Suppressor macrophage treated with lipopolysaccharide for 4 hours (primary cell): ENCODE measurements at places on chromosomes 11 and 22.
A peak's percentile ranks its signal among the peaks of the same experiment; 100 is the strongest.

- DNase-seq = peak; percentile 68
Observed at GRCh38 chr11:123430721-123431497, 840 bp downstream of the GRAMD1B start.

DNA sequence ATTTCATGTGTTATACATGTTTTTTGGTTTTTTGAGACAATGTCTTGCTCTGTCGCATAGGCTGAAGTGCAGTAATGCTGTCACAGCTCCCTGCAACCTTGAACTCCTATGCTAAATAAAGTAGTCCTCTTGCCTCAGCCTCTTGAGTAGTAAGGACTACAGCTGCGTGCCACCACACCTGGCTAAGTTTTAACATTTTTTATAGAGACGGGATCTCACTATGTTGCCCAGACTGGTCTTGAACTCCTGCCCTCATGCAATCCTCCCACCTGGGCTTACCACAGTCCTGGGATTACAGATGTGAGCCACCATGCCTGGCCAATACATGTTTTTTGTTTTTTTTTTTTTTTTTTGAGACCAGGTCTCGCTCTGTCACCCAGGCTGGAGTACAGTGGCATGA is 33.9 kb downstream of the SWAP70 start:
- DNase-seq = no peak

GRCh38 chr11:64128255-64129006 is 37.5 kb downstream of the MACROD1 start:
- no peak for DNase-seq

DNA sequence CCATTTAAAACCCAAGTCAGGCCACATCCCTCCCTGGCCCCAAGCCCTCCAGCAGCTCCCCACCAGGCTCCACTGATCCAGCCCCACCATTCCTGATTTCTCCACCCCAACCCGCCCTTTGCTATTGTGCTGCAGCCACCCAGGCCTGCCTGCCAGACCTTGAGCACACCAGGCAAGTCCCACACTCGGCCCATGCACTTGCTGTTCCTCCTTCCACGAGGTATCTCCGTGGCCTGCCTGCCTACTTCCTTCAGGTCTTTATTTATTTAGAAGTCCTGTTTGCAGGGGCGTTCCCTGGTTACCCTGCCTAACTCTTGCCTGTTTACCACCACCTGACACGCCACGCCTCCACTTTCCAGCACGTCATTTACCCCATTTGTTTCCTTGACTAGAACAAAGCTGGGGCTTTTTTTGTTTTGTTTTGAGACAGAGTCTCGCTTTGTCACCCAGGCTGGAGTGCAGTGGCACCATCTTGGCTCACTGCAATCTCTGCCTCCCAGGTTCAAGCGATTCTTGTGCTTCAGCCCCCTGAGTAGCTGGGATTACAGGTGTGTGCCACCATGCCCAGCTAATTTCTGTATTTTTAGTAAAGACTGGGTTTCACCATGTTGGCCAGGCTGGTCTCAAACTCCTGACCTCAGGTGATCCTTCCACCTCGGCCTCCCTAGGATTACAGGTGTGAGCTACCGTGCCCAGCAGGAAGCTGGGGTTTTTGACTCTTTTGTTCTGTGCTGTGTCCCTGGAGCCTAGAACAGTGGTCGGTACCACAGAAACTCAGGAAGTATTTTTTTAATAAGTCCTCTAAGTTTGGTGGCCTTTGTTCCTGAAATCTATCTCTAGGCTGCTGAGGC is 6.7 kb downstream of the CENPM start:
- DNase-seq = no peak

- DNase-seq = no peak
Observed at GRCh38 chr11:75644370-75644769, 24.5 kb downstream of the MAP6 start.

GRCh38 chr11:102253020-102253715 is 64.1 kb upstream of the BIRC3 start:
- no peak for DNase-seq

DNA sequence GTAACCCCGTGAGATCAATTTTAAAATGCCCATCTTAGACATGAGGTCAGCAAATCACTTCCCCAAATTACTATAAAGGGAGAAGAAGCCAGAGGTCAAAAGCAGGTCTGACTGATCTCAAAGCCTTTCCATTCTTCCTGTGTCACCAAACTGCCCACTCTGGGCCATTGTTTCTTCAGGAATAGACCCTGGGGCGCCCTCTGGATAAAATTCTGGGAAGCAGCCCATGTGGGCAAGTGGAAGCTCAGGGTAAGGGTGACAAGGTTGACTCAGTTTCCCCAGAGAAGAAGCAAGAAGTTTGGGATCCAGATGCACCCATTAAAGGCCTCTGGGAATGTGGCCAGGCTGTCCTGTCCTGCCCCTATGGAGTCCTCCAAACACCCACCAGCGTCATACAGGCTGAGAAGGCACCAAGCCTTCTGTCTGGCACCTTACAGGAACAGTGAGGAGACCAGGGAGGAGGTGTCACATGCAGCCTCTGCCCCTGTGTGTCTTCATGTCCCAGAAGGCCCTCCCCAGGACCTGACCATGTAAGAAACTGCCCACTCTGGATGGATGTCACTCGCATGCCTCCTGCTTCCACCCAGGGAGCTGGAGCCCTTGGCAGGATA is 50.1 kb downstream of the CHST1 start:
- no peak for DNase-seq

DNA sequence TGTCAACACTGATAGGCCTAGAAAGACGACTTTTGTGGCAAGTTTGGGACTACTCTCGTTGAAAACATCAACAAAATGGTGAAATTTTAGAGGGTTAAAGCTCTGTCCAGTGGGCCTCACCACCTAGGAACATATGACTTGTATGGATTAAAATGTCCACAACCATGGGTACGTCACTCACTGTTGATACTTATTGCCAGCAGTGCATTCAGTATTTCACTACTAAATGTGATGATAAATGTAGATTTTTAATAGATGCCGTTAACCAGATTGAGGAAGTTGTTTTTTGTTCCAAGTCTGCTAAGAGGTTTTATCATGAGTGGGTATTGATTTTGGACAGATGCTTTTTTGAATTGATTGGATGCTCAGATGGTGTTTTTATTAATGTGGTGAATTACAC is 33.7 kb downstream of the POLD3 start:
- no peak for DNase-seq

- DNase-seq = no peak
Observed at GRCh38 chr11:92852946-92853345, 116.5 kb upstream of the MTNR1B start.

- peak; percentile 88 for DNase-seq
Observed at GRCh38 chr11:34044664-34045485, 6.7 kb upstream of the CAPRIN1 start.

- peak; percentile 47 for DNase-seq
Observed at GRCh38 chr11:46916286-46917108, 1.9 kb downstream of the LRP4 start.

- DNase-seq = no peak
Observed at GRCh38 chr11:35234460-35235156, 95.6 kb downstream of the CD44 start.

GRCh38 chr22:27919942-27920755 is 1.1 kb upstream of the PITPNB start:
- no peak for DNase-seq

DNA sequence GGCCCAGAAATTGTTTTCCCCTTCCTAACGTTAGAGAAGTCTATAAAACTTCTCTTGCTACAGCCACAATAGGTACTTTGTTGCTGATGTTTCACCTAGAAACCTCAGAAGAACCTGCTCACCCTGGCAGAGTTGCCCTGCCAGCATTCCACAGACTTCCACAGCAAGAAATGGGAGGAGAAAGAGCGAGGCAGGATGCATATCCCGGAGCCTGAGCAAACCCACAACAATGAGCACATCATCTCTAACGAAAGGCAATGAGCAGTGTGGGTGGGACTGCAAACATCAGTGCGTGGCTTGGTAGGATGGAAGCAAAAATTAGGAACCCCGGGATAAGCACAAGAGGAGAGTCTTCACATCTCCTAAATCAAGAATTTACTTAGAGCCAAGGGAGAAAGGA is 892.3 kb downstream of the OPCML start:
- no peak for DNase-seq

- no peak for DNase-seq
Observed at GRCh38 chr11:79668575-79668974, 227.7 kb upstream of the TENM4 start.

DNA sequence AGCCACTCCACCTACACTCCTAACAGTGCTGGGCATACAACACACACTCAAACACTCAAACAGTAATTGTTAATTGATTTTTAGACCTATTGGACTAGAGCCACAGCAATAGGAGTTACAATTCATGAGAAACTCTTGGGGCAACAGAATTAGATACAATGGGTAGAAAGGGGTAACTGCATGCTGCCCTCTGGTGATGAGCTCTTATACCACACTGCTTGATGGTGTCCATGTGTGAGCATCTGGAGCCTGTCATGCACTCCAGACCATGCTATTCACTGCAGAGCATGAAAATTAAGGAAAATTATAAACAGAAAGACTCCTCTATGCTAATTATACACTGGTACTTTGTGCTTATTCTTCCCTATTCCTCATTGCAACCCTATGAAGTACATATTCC is 975.5 kb upstream of the CCDC90B start:
- DNase-seq = no peak

DNA sequence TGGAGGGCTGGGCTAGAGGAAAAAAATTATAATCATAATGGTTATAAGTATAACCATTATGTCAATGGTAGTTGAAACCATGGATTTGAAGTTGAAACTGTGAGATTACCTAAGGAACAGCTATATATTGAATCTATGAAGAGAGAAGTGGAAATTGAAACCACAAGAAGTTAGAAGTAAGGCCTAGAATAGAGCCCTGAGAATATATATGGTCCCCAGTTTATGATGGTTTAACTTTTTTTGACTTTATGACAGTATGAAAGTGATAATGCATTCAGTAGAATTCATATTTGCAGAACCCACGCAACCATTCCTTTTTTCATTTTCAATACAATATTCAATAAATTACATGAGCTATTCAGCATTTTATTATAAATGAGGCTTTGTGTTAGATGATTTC is 15.0 kb downstream of the AASDHPPT start:
- DNase-seq = no peak

DNA sequence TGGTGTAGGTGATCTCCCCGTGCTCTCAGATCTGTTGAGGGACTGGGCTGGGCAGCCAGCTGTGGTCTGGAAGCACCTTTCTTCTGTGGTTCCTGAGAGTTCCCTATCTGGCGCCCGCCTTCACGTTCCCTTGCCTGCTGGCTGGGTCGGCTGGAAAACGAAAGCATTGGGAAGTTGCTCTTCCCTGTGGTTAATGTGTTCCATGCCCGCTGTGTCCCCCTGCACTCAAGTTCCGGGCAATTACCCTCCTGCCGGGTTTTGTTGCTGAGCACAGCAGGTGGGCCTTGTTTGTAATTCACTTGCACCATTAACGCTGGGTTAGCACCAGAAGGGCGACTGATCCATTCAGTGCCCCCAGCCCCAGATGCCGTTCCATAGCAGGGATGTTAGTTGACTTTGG is 134.1 kb downstream of the GRIK4 start:
- no peak for DNase-seq

- DNase-seq = no peak
Observed at GRCh38 chr11:114183044-114183511, 113.1 kb upstream of the NNMT start.

DNA sequence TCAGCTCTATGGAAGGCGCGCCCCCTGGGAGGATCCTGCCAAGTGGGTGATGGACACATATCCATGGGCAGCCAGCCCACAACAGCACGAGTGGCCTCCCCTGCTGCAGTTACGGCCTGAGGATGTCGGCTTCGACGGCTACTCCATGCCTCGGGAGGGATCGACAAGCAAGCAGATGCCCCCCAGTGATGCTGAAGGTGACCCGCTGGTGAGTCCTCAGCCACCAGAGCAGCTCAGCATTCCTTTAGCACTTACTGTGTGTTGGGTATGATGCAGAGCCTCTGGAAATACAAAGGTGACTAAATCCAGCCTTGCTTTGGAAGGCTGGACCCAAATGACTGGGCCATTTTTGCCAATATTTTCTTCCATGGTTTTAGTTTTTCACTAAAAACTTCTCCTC is 45.7 kb downstream of the DBX1 start:
- DNase-seq = no peak

- no peak for DNase-seq
Observed at GRCh38 chr22:38901111-38901641, 29.2 kb upstream of the CBX6 start.

DNA sequence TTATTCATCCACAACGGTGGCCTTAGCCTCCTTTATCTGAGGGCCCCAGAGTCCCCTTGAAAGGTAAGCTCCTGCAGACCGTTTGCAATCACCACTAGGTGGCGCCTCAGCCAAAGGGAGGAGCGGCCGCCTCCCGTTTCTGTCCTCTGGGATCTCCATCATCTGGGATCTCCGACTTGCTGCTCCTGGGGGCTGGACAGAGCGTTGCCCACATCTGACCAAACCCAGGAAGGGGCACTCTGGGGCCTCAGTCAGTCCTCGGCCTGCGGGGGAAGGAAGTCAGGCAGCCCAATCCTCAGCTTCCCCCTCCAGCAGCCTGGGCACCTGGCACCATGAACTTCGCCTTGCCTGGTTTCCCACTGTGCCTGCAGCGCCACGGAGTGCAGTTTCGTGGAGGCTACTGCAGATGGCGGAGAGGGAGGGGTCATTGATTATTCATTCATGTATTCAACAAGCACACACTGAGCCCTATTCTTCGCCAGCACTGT is 23.5 kb downstream of the TP53I11 start:
- peak; percentile 78 for DNase-seq

- DNase-seq = no peak
Observed at GRCh38 chr11:71330996-71331395, 78.6 kb upstream of the SHANK2 start.

GRCh38 chr11:779955-780532 is 2.8 kb upstream of the GATD1 start:
- DNase-seq = no peak

DNA sequence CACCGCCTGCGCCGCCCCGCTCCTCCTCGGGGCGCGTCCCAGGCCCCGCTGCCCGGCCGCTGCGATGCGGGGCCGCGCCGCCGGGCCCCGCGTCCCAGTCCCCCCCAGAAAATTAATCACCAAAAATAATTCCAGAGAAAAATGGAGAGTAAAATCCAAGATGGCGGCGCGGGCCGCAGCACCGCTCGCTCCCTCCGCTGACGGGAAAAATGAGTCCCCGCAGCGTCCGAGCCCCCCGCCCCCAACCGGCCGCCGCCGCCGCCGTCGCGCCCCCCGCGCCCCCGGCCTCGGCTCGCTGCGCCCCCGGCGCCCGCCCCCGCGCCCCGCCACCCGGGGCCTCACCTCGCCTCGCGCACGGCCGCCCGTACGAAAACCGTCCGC is at the start of gene KMT5B:
Gene KMT5B, minus strand, starts transcription at position 162 of the 381 bp plus-strand sequence. CDS start 23,220 bp downstream, outside the sequence.
- DNase-seq = peak; percentile 60

- peak; percentile 73 for DNase-seq
Observed at GRCh38 chr22:29907753-29908515, 25.0 kb downstream of the MTMR3 start.

GRCh38 chr11:134376150-134376921 is 35.7 kb downstream of the B3GAT1 start:
- no peak for DNase-seq

DNA sequence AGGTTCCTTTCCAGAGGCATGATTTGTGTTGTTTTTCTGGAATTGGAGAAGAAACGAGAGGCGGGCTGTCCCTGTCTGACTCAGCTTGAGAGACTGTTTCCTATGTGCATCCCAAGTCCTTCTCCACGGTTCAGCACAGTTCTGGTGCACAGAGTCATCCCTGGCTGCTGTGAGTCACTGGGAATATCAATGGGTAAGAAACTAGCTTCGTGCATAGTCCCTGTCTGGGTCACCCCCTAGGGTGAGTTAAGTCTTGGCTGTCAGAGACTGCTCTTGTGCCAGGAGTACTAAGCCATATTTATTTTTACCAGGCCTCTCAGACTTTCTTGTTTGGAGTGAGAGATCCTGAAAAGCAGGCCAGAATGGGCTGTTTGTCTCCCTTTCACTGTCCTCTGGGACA is 2.4 kb upstream of the LRP4 start:
- no peak for DNase-seq
